ENCODE measurements at places on chromosomes 1 and 21.

DNA sequence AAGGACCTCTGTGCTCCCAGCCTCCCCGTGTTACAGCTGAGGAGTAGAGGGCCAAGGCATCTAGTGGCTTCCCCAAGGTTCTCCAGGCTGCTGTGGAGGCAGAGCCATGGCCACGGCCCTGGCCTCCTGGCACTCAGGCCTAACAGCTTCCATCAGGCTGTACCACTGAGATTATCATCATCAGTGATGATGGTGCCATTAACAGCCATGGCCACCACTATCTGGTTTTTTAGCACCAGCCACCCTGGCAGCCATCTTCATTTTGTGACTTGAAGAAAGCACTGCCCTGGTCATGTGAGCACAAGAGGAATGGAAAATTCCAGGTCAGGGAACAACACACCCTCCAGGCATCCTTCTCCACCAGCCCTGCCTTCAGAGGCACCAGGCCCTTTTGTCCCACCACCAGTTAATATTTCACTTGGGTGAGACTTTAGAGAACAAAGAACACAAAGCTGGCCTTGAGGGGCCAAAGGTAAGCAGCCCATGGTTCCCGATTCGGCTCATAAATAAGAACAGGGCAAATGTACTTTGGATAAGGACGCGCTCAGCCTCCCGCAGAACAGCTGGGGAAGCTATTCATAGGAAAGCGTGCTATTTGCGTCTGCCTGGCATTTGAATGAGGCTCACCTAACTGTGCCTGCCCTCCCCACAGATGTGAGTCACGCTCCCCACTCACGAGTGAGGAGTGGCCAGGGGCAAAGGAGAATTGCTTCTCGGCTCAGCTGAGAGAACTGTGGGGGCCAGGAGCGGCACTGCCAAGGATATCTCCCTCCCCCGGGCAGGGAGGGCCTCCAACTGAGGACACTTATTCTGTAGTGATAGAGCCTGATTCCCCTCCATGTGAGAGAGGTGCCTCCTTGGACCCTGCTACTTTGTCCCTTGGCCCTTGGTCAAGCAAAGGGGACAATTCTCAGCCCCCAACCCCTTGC, 95.6 kb downstream of the CD58 start:
- DNase-seq, result no peak

GRCh38 chr1:209526137-209526536, 57.4 kb upstream of the CAMK1G start:
- DNase-seq, result no peak

DNA sequence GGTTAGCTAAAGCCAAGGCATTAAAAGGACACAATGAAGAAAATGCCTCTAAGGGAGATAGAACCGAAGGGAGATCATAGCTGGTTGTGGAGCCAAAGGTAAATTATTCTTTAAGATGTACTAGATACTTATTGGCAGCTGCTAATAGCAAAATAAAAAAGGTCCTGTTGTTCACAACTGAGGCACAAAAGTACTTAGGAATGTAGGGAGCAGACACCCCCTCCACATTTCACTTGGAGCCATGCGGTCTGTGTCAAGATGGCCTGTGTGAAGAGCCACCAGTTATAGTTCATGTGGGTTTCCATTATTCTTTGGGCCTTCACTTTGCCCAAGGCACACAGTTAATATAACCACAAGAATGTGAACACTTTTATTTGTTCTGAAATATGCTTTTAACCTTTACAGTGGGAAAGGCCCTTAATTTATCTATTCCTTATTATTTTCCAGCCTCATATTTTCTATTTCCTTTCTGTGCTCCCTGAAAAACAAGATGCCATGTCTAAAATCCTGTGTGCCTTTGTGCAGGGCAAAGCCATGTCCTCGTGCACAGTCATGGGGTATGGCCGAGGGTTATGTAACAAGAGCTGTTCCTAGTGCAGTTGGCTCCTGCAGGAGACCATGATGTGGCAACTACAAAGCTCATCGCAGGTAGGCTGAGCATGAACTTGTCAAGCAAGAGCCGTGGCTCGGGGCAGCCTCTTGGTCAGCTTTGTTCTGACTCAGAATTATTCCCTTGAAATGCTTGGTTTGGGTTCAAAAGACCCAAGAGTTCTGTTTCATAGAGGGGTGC, 16.2 kb upstream of the WDR26 start:
- no peak for DNase-seq

DNA sequence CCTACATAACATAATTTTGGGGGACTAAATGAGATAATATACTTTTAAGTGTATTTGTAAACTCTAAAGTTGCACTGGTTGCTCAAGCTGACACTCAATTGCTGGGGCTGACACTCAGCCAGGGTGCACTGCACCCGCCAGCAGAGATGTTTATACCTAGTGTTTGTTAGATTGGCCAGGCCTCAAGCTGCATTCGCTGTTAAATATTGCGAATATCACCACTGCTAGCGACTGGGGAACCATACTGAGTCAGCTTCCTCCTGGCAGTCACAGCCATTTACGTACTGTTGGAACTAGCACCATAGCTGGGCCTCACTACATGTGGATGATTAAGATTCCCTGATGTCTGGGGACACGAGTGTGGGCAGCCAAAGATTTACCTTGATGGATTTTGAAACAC, 12.7 kb upstream of the RWDD3 start:
- no peak for DNase-seq

- DNase-seq, result no peak
Observed at GRCh38 chr1:163029901-163030300, 39.3 kb upstream of the RGS4 start.

GRCh38 chr1:201171063-201172036, 17.1 kb upstream of the TMEM9 start:
- DNase-seq, result peak; percentile 32

DNA sequence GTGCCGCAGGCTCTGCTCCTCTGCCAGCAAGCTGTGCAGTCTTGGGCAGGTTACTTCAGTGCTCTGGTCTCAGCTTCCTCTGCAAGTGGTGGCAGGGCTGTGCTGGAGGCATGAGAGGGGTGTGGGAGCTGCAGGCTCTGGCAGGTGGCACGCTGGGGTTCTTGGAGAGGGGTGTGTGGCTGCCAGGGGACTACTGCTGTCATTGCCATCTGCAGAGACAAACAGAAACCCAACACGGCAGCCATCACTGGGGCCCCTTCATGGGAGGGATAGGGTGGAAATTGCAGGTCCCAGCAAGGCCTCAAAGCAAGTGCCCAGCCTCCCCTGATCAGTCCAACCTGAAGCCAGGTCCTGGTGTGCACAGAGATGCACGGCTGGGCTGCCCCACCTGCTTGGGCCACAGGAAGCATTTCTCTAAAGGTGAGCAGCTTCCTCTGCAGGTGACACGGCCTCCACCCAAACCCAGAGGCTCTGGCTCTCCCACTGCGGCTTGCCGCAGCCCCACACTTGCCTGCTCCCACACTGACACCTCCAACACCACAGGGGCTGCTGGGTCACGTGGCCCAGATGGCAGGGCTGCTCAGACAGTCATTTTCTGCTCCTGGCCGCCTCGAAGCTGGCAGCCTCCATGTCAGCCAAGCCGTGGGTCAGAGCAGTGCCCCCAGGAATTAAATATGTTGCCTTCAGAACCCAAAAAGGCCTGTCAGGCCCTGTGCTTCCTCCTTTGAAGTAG, 4.1 kb upstream of the COL6A2 start:
- DNase-seq, result no peak

DNA sequence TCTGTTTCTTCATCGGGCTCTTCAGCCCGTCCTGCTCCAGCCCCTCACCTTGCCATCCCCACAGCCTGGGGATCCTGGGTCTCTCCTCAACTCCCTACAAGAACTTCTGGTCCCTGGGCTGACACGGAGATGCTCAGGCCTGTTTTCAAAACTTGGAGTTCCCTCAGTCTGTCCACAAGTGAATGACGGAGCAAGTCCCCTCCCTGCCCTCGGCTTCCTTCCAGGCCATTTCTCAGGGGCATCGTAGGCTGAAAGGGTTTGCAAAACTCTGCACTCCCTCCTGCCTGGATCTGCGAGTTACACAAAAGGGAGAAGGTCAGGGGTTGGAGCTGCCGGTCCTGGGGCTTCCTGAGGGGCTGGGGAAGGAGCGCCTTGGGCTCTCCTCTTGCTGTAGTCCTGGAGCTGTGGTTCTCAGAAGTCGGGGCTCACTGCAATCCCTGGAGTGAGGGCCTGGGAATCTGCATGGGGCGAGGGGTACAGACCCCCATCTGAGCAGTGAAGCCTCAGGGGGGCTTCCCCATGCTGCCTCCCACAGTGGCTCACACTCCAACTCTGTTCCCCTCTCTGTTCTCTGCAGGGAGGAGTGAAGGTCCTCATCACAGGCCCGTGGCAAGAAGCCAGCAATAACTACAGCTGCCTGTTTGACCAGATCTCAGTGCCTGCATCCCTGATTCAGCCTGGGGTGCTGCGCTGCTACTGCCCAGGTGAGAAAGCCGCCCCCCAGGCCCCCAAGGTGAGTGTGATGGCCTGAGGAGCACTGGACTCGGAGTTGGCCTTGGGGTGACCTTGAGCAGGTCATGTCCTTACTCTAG, 100.6 kb upstream of the VAMP3 start:
- no peak for DNase-seq

- DNase-seq, result no peak
Observed at GRCh38 chr1:33814166-33814565, 49.7 kb upstream of the HMGB4 start.

DNA sequence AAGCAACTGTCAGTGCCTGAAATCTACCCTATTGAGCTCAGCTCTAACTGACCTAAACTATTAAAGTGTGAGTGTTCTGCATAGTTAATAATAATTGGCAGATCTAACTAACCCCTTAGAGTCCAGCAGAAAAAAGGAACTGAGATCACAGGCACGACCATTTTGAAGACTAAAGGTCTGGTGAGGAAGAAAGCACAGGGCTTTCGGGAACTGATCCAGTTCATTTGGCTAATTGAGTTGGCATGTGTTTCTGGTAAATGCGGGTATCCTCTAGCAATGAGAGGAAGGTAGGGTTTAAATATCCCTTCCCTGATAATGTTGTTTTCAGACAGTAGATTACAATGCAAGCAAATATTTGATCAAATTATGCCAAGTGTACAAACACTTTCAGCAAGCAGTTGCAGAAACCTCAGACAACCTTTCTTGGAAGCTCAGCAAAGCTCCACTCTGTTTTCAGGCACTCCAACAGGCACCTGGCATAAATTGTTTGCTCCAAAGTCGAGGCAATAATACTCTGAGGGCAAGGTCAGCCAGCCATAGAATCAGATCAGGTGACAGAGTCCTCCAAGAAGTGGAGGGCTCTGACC, 100.8 kb downstream of the KCNK1 start:
- DNase-seq, result no peak

GRCh38 chr1:159173320-159173719, 1.9 kb downstream of the CADM3 start:
- DNase-seq, result no peak

DNA sequence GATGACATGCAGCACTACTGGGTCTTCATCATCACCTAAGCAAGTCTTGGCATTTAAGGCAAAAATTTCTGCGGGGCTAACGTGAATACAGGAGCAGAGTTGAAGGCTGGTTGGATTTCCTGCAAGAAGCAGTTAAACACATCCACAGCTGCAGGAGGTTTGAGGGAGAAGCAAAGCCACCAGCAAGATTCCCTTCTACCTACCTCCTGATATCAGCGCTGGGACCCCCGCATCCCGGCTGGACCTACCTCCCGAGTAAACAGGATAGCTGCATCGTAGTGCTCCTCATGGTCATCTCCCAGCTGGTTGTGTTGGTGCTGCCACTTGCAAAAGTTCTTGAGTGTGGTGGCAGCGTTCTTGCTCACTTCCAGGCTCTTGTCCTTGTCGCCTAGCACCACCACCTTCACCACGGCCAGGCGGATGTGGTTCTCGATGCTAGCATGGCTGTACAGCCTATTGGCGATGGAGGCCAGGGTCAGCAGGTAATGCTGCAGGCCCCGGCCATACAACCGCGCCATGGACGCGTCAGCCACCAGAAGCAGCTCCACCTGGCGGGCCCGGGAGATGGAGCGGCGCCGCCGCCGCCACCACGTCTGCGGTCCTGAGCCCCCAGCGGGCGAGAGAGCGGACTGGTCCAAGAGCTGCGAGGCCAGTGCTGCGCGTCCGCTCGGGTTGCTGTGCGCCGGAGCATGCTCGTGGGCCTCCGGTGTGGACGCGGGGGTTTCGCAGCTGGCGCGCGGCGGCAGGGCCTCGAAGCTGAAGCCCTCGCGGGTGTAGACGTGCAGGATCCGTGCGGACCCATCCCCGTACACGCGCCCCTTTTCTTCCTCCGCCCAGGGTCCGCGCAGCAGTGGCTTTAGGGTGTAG, 1.6 kb downstream of the ADAMTS5 start:
- DNase-seq, result no peak

DNA sequence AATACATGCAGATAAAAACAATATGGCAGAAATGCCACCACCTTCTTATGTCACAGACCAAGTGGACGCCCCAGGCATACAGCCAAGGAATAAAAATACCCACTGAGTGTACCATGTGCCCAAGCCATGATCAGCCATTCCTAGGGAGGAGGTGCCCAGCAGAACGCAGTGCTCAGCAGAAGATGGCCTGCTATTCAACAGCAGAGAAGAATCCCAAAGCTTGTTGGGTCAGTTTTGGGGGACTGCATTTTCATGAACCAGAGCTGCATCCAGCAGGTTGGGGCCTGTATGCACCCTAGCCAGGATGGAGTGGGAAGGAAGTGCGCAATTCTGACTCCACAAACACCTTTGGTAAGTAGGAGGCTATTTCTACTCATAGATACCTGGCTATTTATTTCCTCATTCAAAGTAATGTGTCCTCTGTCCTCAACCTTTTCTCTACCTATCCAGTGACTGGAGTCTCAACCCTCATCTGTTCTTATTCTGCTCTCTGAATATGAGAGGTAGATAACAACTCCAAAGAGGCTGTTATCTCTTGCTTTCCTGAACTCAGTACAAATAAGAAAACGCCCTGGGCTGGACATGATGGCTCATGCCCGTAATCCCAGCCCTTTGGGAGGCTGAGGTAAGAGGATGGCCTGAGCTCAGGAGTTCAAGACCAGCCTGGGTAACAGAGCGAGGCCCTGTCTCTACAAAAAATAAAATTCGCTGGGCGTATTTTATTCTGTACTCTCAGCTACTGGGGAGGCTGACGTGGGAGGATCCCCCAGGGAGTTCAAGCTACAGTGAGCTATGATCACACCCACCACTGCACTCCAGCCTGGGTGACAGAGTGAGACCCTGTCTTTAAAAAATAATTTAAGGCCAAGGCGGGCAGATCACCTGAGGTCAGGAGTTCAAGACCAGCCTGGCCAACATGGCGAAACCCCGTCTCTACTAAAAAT, 2.5 kb upstream of the PLEKHM2 start:
- DNase-seq, result peak; percentile 62

DNA sequence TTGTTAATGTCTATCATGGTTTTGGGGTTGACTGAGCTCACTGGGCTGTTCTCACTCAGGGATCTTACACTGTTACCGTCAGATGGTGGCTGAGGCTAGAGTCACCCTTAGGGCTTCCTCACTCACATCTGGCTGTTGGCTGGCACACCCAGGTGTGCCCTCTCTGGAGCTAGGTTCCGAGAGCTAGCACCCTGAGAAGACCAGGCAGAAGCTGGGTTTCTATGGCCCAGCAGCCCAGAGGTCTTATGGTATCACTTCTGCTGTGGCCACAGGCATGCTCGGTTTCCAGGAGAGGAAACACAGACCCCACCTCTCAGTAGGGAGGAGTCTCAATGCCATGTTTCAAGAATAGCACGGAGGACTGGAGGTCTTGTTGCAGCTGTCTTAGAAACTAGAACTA, 20.7 kb upstream of the KIF1B start:
- DNase-seq, result no peak
